Dermis microvascular lymphatic vessel endothelial cell (primary cell): ENCODE measurements at places on chromosomes 13 and 19. TPM values are rescaled to one million over a fixed set of nuclear protein-coding genes. Genes with fewer than 3 reads are reported as not detected.

DNA sequence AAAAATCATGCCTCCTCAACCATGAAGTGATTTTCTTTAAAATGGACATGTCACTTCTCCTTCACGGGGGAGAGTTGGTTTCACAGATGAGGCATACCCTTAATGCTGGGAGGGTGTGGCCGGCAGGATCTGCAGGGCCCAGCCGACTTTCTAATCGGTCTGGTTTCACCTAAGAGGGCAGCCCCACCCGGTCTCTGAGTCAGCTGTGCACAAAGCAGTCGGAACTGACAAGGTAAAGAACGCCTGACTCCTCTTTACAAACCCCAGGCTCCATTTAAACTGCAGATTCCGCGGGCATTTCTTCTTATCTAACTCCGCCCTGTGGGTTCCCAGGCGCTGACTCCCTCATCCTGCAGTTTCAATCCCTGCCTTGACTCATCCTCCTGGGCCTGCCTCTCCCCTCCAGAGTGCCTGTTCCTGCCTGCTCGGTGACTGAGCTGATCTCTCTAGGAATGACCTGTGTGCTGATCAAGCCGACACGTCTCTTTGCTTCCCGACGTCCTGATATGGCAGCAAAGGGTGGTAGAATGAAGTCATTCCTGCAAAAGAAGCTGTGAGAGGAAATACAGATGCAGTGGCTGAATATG lies 63.4 kb downstream of the EFNB2 start:
- no peak for DNase-seq

DNA sequence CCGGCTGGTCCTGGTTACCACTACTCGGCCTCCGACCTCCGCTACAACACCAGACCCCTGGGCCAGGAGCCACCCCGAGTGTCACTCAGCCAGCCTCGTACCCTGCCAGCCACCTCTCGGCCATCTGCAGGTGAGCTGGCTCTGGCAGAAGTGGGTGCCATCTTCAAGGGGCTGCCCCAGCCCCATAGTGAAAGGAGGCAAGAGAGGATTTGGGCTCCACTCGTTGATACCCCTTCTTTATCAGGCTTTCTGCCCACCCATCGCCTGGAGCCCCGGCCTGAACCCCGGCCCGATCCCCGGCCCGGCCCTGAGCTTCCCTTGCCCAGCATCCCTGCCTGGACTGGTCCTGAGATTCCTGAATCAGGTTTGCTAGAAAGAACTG lies 7.1 kb downstream of the LTBP4 start:
- no peak for DNase-seq

Gene UPK1A
- not detected in 2 replicates for total RNA-seq

DNA sequence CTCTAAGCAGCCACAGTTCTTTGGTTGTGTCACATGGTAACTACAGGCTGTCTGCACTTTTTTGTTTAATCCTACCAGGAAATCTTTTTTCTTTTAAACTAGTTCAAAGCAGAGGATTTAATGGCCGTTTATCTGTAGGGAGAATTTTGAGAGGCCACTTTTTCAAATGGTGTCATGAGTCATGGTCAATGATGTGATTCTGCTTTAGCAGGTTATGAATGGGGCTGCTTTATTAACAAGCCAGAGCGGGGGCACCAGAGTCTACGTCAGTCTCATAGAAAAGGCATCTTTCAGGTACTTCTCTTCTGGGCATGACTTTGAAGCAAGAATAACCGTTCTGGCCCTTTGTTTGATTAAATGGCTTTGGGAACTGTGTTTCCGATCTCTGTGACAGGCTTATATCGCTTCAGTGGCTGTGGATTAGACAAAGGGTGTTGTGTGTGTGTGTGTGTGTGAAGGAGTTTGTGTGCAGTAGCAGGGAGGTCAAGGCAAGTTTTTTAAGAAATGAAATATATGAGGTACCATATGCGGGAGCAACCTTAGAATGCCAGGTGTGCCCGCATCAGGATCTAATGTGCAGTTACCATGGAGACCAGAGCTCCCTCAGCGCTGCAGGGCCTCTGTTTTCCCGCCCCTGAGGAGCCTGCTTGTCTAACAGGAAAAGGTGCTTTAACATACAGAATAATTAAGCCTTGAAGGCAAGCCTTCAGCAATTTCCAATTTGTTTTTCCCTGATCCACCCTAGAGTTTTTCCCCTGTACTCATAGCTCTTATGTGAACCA lies 120.5 kb downstream of the KATNAL1 start:
- no peak for DNase-seq

Gene FRY
- 95.8 and 107 TPM in 2 replicates for total RNA-seq
